ENCODE measurements at places on chromosomes 12 and 14.

GRCh38 chr12:87112571-87113345 is 856.6 kb upstream of the MGAT4C start:
- no peak for DNase-seq

- DNase-seq: no peak
Observed at GRCh38 chr14:77475432-77476115, 17.7 kb downstream of the AHSA1 start.

GRCh38 chr12:118581371-118581770 is 205.0 kb downstream of the SUDS3 start:
- no peak for DNase-seq

DNA sequence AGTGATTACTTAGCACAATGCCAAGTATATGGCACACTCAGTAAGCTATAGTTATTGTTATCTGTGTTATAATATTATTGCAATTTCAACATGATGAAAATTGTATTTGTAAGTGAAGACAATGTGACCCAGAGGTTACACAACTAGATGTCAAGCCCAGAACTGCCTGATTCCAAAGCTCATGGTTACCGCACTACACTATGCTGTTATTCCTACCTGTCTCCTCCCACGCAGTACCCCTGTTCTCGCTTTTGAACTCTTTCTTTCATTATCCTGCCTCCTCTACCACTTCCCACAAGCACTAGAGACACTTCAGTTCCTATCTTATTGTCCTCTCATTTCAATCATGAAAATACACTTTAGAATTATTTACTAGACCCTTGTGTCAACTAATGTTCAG is 93.2 kb downstream of the PLCZ1 start:
- no peak for DNase-seq

- no peak for DNase-seq
Observed at GRCh38 chr12:93980711-93981110, 167.7 kb upstream of the PLXNC1 start.

- DNase-seq: no peak
Observed at GRCh38 chr12:113820309-113820708, 145.8 kb downstream of the RBM19 start.
